ENCODE measurements at places on chromosomes 1 and 21.

- DNase-seq = no peak
Observed at GRCh38 chr1:33634806-33635205, 162.4 kb downstream of the ZSCAN20 start.

- DNase-seq = no peak
Observed at GRCh38 chr1:51504806-51505525, 14.1 kb downstream of the EPS15 start.

DNA sequence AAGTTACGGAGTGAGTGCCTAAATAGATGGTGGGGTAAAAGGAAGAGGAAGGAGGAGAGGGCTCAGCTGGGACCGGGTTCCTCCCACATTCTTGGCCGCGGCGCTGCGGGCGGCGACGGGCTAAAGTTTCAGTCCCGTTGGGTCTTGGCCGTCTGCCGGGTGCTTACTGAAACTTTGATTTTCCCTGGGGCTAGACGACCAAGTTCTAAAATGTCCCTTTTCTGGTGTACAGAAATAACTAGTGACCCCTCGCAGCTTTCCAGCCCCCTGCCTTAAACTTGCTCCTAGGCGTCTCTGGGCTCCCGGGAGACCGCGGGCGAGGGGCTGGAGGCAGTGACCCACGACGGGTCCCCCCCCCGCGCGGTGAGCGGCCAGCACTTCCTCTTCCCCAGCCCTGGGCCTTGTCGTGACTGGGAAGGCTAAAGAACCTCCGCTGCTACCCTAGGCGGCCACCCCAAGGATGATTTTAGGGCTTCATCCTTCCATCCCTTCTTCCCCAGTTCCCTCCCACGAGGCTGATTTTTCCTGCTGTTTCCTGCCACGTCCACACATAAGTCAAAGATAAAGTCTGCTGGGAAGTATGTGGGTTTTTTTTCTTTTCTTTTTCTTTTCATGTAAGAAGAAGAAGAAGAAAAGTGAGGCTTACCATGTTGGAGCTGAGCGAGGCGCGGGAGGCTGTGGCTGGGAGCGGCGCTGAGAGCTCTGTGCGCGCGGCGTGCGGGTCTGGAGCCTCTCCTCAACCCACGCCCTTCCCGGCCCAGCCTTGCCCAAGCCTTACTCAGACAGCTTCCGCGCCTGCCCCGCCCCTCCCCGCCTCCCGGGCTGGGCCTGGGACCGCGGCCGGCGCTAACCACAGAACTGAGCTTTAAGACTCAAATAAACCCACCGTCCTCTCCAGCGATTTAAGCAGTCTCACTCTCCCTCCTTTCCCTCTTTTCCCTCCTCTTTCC, at the start of gene S100A11:
TSS of gene S100A11 (minus strand) at position 738 of the 950 bp plus-strand sequence. CDS start at position 649, 89 bp downstream.
- DNase-seq = peak; percentile 16

DNA sequence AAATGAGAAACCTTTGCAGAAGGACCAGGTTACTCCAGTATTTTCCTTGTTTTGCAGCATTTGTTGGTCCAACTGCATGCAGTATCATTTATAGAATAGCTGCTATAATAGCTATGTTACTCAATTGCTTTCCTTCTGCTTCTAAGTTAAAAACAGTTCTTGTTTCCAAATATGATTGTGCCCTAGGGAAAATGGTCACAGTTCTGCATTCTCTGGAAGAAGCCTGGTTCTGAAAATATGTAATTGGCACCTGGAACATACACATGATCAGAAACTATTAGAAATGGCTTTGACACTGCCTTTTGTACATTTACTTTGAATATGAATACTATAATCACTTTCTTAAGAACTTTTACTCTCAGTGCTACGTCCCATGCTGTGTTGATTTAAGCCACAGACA, 33.6 kb downstream of the HENMT1 start:
- DNase-seq = no peak

GRCh38 chr1:214031267-214031650, 43.5 kb downstream of the PROX1 start:
- DNase-seq = no peak

GRCh38 chr1:41582851-41583657, 98.6 kb upstream of the EDN2 start:
- DNase-seq = no peak

DNA sequence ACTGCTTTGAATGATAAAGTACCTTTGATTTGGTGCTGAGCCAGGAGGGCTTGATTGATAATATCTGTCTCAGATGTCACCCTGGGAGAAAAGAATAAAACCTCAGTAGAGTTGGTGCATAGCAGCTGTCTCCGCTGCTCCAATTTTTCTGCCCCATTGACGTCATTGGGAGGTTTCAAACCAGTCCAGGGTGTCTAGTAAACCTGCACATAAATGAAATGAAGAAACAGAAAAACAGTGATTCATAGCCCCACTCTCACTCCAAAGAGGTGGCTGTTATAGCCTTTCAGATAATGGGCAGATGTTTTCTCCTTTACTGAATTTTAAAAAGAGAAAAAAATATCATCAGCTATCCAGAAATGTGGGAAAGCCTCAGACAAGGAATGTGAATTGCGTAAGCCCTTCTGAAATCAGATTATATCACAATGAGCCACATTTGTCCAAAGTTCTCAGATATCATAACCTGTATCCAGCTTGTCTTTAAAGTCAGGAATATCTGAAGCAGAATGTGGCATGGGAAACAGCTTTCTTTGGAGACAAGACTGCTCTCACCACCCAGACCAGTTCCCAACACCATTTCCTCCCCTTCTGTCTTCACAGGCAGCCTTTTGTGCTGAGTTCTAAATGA, 351.3 kb upstream of the SGIP1 start:
- peak; percentile 99 for DNase-seq
